ENCODE measurements at places on chromosomes 3 and 15. TPM values are rescaled to one million over a fixed set of nuclear protein-coding genes. Genes with fewer than 3 reads are reported as not detected.

Gene UROC1
- polyA plus RNA-seq: not detected

Gene C3orf20
- polyA plus RNA-seq: not detected

Gene CCDC14
- 30.6 TPM for polyA plus RNA-seq

Gene CHRNA7
- polyA plus RNA-seq: 1.9 TPM

Gene ST8SIA2
- polyA plus RNA-seq: not detected

Gene ELL3
- polyA plus RNA-seq: 4.9 TPM

Gene AGBL1
- not detected for polyA plus RNA-seq

Gene DNASE1L3
- polyA plus RNA-seq: 10.3 TPM

Gene MESP2
- polyA plus RNA-seq: 0.19 TPM

Gene ZNF860
- 0.28 TPM for polyA plus RNA-seq

Gene GREM1
- 10.9 TPM for polyA plus RNA-seq

Gene SPINK8
- not detected for polyA plus RNA-seq

Gene FAH
- polyA plus RNA-seq: 23.2 TPM

Gene NTRK3
- polyA plus RNA-seq: 14.6 TPM

Gene BOC
- 28.6 TPM for polyA plus RNA-seq

Gene ALG1L2
- not detected for polyA plus RNA-seq

Gene CCDC50
- polyA plus RNA-seq: 74.1 TPM

Gene CLCN2
- 3.5 TPM for polyA plus RNA-seq

Gene PBRM1
- polyA plus RNA-seq: 19.8 TPM

Data from ovary (tissue), 10 donors.